ENCODE measurements at places on chromosomes 2 and 18.

- DNase-seq: no peak
These were observed 5.3 kb downstream of the SLC4A3 start for GRCh38 chr2:219632760-219633105.

DNA sequence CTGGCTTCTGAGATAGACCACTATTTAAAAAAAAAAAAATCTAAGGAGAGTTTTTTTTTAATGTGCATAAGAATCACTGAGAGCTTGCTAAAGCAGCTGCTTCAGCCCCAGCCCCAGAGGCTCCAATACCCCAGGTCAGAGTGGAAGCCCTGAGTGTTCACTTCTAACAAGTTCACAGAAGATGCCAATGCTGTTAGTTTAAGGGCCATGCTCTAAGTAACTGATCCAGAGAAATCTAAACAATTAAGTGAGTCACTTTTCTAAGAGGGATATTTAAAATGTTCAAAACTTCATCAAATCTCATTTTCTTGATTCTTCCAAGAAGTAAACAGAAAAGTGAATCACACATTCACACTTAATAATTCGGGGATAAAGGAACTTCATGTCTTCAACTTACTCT, 126.4 kb upstream of the CD226 start:
- no peak for DNase-seq

GRCh38 chr2:155770516-155770915, 562.0 kb downstream of the NR4A2 start:
- no peak for DNase-seq

DNA sequence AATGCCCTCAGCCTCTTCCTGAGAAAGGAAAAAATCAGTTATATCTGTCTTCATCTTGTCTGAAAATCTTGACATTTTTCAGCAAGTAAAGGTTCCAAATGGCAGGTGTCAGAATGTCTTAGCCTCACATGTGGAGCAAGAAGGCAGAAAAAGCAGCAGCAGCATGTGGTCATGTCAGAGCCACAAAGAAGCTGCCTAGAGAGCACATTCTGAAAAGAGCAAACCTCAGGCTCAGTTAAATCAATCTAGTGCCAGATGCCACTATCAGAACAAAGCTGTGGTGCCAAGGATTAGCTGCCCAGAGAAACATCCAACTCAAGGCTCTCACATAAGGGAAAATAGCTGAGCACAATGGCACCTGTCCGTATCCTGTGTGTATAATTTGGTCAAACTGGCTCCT, 105.9 kb downstream of the SRBD1 start:
- DNase-seq: no peak

- DNase-seq: no peak
These were observed 206.5 kb upstream of the NT5C1B start for GRCh38 chr2:18795906-18796305.

GRCh38 chr2:203690117-203690431, 16.4 kb upstream of the CD28 start:
- no peak for DNase-seq

- no peak for DNase-seq
These were observed 28.6 kb downstream of the EPG5 start for GRCh38 chr18:45938488-45938935.

DNA sequence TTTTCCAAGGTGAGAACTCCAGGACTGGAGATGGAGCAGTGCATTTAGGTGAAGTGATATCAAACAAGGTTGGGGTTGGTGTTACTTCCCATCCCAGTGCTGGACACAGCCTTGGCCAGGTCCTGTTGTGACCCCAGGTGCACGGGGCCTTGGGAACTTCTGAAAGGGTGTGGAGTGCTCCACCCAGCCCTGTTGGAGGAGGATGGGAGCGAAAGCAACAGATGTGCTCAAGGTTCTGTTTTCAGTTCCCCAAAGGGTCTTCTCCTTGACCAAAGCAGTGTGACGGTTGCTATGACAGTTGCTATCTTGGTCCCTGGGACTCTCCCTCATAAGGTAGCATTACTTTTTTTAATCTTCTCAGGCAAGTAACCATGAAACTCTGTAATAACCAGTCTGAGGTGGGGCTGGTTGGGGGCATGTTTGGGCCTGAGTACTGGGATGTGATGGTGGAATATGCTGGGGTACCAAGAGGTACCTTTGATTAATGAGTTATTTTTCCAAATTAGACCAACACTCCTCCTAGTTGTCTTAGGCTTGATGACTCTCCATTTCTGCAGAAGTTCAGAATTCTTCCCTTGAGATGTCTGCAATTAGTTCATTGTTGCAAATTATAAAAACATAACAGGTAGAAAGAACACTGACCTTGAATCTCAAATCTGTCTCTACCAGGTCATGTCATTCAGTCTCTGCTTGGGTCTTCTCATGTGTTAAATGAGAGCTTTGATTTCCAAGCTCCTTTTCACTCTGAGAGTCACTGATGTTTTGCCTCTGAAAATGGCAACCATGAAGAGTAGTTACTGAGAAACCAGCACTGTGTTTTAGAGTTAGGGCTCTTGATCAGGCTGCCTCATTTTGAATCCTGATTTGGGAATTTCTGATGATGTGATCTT, 154.5 kb downstream of the RPIA start:
- DNase-seq: no peak

DNA sequence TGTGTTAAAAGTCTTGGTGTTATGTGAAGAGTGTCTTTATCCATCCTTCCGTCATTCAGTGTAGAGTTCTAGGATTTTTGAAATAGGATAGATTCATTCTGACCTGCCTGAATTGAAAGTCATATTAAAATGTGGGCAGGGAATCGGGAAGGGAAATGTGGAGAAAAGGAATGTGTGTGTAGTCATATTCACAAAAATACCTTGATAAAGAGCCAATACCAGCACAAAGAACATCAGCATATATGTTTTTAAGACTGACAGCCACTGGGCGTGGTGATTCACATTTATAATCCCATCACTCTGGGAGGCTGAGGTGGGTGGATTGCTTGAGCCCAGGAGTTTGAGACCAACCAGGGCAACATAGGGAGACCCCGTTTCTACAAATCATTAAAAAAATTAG, 188.1 kb downstream of the CAMKMT start:
- DNase-seq: no peak

GRCh38 chr2:17600556-17601204, 60.2 kb downstream of the VSNL1 start:
- no peak for DNase-seq

DNA sequence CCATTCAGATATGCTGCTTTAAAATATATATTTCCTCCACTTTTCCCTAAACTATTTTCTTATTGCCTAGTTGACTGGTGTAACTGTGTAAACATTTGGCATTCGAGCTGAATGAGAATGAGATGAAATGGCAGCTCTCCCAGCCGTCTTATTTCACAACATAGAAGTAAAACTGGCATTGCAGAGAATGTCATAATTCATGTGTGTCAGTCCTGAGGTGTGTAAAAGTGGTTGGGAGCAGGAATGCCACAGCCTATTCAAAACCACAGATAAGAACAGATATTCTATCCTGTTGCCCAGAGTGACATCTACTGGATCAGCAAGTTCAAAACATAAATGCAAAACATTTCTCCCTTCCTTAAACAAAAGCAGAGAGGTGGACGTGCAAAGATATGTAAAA, 565.5 kb upstream of the CHAC2 start:
- no peak for DNase-seq

GRCh38 chr18:68504441-68505177, 210.3 kb downstream of the TMX3 start:
- no peak for DNase-seq

DNA sequence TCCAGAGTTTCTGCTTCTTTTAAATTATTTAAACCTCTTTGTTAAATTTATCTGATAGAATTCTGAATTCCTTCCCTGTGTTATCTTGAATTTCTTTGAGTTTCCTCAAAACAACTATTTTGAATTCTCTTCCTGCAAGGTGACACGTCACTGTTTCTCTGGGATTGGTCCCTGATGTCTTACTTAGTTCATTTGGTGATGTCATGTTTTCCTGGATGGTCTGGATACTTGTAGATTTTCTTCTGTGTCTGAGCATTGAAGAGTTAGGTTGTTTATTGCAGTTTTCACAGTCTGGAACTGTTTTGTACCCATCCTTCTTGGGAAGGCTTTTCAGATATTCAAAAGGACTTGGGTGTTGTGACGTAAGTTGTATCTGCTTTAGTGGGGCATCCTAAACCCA, 172.3 kb upstream of the KCNJ3 start:
- DNase-seq: no peak

DNA sequence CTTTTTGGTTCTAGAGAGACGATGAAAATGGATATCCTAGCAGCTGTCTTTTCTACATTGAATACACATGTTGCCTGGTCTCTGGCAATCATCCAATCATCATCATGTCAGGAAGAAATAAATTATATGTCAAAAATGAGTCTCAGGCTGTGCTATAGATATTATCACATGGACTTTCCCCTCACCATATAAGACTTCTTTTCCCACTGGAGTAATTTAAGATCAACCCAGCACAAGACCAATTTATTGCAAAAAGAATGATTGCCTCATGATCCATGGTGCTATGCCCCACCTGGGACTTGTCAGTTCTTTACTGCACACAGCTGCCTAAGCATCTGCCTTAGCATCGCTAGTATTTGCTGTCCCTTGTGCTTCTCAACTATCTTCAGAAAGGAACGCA, 783.7 kb upstream of the TMEFF2 start:
- DNase-seq: no peak

GRCh38 chr18:4237664-4238041, 217.5 kb downstream of the DLGAP1 start:
- no peak for DNase-seq

- no peak for DNase-seq
These were observed 168.4 kb downstream of the NDUFA10 start for GRCh38 chr2:239856620-239857285.

GRCh38 chr2:177633910-177634294, 241.3 kb downstream of the AGPS start:
- DNase-seq: no peak

- DNase-seq: no peak
These were observed 74.7 kb downstream of the KCTD1 start for GRCh38 chr18:26473672-26474071.

- DNase-seq: no peak
These were observed 2.0 kb downstream of the MFSD6 start for GRCh38 chr2:190410166-190410565.

- DNase-seq: no peak
These were observed 175.1 kb upstream of the ERBB4 start for GRCh38 chr2:212713681-212714080.

DNA sequence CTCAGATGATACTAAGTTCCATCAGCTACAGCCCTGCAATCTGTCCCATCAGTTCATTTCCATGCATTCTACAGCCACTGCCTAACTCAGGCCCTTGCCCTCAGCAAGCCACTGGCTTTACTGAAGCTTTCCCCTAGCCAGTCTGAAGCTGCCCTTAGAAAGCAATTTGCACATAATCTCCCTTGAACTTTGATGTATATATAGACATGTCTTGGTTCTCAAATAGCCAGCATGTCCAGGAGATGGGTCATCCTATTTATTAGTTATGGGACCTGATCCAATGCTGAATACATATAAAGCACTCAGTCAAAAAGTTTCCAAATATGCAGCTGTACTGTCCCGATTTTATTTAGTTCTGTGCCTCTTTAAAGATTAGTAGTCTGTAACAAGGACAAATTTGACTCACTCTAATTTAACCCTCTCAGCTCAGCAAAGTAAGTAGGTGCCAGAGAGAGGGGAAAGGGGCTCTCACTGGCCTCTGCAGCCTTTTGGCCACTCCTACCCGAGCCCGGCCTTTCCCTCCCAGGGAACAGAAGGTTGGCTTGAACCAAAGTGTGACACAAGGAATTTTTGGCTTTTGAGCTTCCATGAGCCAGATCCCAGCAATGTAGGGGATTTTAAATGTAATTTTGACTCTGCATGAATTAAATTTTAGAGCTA, 70.7 kb downstream of the CCDC93 start:
- no peak for DNase-seq

DNA sequence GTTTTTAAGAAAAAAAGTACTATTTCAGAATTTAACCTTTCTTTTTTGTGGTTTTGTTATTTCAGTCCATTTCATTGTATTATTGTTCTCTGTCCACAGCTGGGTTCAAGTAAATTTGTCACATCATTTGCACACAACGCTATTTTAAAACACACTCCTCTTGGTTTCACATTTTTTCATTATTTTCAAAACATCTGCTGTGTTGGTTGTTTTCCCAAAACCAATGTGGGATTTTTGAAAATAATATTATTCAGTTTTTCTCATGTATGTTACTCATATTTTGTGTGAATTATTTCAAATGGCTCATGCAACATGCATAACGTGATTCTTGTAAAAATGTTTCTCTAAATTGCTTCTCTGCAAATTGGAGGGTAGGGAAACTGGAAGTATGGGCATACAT, 589.2 kb downstream of the METTL4 start:
- DNase-seq: no peak

DNA sequence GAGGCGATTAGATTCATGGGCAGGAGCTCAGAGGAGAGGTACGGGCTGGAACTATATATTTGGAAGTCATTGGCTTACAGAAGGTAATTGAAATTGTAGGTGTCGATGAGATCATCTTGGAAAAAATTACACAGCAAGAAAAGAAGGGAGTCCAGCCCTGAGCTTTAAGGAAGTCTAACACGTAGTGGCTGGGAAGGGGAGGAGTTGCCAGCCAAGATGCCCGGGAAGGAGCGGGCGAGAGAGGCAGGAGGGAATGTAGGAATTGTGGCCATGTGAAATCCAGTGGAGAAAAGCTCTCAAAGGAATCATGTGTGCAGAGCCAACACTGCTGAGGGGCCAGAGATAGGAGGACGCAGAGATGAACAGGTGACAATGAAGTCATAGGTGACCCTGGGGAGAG, 25.6 kb upstream of the SCYGR1 start:
- DNase-seq: no peak

DNA sequence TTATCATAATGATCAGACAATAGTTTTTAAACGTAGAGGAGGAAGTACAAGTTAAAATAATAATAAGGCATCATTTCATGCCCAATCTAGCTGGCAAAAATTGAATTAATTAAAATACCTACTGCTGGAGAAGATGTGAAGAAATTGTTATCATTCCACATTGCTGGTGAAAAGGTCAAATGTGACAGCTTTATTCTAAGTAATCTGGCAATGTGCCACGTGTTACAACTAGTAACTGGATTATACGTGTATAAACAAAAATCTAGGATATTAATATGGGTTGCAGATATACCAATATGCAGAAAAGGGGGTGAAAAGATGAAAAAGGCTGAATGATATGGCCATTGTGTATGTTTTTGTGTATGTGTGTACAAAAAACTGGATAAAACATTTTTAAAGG, 32.4 kb downstream of the SMAD2 start:
- DNase-seq: no peak

DNA sequence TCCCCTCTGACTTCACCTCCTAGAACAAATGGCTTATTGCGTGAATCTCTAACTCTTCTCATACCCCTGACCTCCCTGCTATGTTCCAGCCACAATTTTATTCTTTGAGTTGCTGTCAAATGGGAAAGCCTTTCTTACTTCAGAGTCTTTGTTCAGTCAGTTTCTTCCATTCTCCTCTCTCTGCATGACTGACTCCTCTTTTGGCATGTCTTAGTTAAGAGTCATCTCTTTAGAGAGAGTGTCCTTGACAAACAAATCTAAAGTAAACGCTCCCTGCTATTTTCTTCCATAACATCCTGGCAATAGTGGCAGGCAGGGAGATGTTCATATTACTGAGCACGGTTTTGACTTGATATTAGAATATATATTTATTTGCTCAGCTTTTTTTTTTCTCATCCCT, 170.7 kb upstream of the ERBB4 start:
- DNase-seq: no peak

- DNase-seq: no peak
These were observed 79.1 kb downstream of the ARHGEF4 start for GRCh38 chr2:130915595-130916437.

Measured in stimulated activated CD4-positive, alpha-beta T cell treated with anti-CD3 and anti-CD28 coated beads, TNF-alpha, amount 100 ng/mL, for 1 hour (primary cell).